ENCODE measurements at places on chromosomes 13 and 19.

- no peak for DNase-seq
Observed at GRCh38 chr19:1409204-1410005, 2.0 kb downstream of the DAZAP1 start.

DNA sequence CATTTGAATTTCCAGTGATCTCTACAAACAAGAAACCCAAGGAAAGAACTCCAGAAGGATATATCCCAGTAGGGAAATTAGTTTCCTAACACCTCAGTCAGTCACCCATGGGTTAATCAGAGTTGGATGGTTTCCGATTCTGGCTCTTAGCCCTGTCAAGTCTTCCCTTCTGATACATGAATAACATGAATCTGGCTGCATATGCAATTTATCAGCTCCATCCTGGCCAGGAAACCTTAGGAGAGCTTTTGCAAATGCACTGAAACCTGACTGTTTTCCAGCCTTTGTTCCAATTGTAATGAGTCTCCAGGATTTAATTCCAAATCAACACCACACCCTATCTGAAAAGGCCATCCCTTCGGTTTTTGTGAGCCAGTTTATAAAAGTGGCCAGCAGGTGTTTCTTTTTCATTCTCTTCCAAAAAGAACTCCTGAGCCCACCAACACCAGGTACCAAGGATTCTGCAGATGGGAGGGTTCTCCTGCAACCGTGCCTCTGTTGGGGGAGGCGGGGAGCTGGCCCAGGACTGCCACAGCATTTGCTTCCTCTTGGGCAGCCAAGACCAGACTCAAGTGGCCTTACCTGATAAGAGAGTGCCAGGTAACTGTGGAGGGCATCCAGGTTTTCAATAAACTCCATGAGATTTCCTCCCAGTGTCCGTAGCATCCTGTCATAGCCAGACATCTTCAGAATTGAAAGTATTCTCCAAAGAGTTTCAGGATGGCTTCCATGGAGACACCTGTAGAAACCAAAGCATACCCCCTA lies 77.5 kb downstream of the C13orf42 start:
- no peak for DNase-seq

DNA sequence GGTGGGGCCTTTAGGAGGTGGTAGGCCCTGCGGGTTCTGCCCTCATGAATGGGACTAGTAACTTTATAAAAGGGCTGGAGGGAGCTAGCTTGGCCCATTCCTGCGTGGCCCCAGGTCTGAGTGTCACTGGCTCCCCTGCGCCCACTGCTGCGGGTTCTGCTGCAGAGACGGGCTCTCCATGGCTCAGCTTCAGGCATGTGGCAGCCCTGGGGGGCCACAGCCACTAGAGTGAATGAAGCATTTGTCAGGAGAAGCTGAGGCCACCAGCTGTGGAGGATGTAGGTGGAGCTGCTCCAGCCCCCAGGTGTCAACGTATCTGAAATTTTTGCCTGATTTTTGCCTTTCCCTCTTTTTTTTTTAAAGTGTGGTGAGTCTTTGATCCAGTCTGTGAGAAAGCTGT lies 119.1 kb downstream of the SOX1 start:
- no peak for DNase-seq

- DNase-seq: no peak
Observed at GRCh38 chr13:82458169-82458568, 1424.1 kb downstream of the SLITRK1 start.

DNA sequence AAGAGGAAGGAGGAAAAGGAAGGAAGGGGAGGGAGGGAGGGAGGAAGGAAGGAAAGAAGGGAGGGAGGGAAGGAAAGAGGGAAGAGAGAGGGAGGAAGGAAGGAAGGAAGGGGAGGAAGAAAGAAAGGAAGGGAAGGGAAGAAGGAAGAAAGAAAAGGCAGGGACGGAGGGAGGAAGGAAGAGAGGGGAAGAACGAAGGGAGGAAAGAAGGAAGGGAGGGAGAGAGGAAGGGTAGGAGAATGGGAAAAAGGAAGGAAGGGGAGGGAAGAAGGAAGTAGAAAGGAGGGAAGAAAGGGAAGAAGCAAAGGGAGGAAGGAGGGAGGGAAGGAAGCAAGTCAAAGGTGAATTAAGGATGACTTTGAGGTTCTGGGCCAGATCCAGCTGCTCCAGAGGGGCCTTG lies 3.0 kb downstream of the ACSBG2 start:
- DNase-seq: no peak

DNA sequence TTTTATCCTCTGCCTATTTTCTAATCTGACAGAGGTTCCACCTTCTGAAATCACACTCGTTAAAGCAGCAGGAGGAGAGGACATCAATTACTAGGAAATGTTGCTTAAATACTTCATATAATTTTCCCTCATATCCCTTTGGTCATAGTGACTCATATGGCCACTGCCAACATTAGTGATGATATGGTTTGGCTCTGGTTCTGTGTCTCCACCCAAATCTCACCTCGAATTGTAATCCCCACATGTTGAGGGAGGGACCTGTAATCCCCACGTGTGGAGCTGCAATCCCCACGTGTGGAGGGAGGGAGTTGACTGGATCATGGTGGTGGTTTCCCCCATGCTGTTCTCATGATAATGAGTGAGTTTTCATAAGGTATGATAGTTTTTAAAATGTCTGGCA lies 618.4 kb upstream of the SLITRK5 start:
- DNase-seq: no peak

DNA sequence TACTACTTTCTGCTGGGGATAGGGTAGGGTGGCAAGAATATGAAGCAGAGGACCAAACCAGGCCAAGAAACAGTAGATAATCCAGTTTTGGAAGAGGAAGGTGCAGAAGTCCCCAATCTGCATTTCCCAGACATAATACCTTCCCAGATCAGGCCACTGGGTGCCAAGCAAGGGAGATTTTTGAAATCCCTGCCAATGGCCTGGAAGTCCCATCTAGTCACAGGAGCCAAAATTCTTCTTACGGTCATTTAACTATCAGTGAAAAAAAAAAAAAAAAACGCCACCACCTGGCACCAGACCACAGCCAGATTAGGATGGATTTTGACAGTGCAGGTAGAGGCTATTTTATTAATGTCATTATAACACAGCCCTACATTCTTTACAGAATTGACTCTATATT lies 57.8 kb downstream of the ZC3H13 start:
- DNase-seq: no peak

- no peak for DNase-seq
Observed at GRCh38 chr13:52921194-52921593, 72.8 kb upstream of the PCDH8 start.
